ENCODE measurements at places on chromosomes 6 and 20. TPM values are rescaled to one million over a fixed set of nuclear protein-coding genes. Genes with fewer than 3 reads are reported as not detected.

The MICB gene
- polyA plus RNA-seq, result 0.92 TPM

DNA sequence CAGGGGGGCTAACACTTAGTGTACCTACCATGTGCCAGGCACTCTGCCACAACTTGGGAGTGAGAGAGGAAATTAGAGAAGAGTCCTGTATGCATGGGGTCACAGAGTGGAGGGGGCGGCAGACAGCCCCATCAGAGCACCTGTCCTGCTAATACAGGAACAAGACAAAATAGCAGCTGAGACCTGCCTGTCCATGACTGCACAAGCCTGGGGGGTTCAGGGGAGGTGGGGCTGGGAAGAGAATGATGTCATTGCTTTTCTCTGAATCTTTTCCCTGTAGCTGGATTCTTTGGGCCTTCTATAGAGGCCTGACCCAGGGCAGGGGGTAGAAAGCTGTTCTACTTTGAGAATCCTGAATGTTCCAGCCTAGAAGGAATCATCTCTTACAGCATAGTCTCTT is 37.4 kb downstream of the FOXP4 start:
- DNase-seq, result no peak

DNA sequence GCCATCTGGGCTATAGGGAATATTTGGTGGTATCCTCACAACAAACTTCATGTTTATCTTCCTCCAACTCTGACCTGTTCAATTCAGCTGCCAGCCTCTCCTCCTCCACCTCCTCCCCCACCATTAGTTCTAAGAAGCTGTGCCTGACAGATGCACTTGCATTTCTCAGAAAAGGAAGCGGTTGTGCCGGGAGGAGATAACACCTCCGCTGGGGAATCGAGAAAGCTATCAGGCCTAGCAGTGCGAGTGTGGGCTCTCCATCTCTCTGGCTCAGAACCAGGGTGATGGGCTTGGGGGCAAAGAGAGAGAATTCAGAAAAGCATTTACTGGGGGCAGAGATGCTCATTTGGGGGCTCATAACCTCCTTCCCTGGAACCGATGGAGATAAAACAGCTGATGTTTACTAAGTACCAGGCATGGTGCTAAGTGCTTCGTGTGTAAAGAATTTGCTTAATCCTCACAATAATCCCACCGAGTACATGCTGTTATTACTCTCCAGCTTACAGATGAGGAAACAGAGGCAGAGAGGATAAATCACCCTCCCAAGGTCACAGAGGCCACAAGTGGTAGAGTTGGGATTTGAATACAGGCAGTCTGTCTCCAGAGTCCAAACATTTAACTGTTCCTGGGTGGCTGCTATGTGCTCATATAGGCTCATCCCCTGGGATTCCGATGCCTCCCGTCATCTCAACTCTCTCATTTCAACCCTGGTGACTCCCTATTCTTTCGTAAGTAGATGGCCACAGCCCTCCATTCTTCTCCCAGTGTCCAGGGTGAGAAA is 38.3 kb downstream of the COX4I2 start:
- DNase-seq, result no peak

- DNase-seq, result no peak
Measured at GRCh38 chr20:39433466-39433865, 471.3 kb downstream of the DHX35 start.

- no peak for DNase-seq
Measured at GRCh38 chr20:54028276-54029011, 42.0 kb downstream of the BCAS1 start.

GRCh38 chr20:18729231-18729825 is 84.3 kb upstream of the SCP2D1 start:
- no peak for DNase-seq

GRCh38 chr20:36062799-36063198 is 91.7 kb upstream of the EPB41L1 start:
- DNase-seq, result no peak

DNA sequence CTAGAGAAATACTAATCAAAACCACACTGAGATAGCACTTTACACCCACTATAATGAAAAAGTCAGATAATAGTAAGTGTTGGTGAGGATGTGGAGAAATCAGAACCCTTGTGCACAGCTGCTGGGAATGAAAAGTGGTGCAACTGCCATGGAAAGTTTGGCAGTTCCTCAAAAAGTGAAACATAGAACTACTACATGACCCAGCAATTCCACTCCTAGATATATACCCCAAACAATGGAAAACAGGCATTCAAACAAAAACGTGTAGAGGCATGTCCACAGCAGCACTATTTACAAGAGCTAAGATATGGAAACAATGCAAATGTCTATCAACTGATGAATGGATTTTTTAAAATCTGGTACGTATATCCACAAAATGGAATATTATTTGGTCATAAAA is 117.5 kb upstream of the C6orf118 start:
- DNase-seq, result no peak

All from sigmoid colon (tissue), 7 donors.